ENCODE measurements at places on chromosomes 2 and 18.

DNA sequence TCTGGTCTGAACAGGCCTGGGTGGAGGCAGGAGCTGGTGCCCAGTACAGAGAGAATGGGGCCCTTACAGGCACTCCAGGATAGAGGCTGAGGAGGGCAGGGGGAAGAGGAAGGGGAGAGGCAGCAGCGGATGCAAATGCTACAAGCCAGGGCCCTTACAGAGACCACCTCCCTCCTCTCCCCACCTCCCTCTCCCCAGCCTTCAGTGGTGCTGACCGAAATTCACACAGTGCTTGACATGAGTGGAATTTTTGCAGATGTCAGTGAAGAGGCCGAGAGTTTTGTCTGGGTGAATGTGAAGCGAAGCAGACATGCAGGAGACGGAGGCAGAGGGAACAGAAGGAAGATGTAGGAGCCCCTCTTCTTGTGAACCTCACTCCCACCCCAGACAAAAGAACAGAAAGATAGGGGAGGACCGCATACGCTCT lies 31.9 kb downstream of the CIB4 start:
- no peak for DNase-seq

GRCh38 chr18:26992926-26993325 lies 127.4 kb upstream of the AQP4 start:
- no peak for DNase-seq

DNA sequence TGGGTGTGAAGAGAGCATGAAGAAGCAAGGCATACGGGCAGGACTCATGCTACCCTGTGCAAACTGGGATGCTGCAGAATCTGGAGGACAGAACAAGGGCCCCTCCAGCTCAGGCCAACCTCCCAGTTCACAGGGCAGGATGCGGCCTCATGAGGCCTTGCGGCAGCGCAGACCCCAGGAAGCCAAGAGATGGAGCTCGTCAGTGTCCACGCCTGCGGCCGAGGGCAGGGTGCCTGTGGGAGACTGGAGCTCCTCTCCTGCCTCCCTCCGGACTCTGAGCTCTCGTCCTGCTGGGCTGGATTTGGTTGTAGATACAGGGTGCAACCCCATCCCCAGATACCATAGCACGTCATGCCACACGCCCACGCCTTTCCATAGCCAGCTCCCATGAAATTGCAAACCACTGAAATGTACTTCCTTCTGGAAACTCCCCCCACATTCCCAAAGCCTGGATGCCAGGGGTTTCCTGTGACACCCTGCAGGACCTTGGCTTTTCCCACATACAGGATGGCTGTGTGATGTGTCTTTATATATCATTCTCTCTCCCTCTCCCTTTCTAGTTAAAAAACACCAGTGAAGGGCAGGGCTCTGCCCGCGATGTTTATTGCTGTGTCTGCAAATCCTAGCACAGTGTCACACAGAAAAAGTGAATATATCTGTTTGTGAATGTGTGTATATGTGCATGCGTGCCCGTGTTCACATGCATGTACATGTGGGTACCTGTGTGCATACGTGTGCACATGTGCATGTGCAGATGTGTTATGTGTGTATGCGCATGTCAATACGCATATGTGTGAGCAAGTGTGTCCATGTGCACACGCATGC lies 12.3 kb upstream of the SNTG2 start:
- no peak for DNase-seq

- DNase-seq = no peak
Observed at GRCh38 chr2:204669382-204669781, 124.1 kb downstream of the PARD3B start.

DNA sequence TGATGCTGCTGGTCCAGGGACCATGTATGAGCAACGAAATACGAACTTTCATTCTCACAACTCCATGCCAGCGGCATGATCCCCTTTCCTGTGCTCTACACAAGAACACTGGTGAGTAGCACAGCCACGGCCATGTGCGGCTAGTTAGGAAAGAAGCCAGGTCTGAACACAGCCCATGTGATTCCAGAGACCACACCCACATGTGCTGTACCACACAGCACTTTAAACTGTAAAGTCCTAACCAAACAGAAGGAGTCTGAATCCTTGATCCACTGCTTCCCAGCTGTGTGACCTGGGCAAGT lies 33.0 kb upstream of the ACAA2 start:
- DNase-seq = no peak

DNA sequence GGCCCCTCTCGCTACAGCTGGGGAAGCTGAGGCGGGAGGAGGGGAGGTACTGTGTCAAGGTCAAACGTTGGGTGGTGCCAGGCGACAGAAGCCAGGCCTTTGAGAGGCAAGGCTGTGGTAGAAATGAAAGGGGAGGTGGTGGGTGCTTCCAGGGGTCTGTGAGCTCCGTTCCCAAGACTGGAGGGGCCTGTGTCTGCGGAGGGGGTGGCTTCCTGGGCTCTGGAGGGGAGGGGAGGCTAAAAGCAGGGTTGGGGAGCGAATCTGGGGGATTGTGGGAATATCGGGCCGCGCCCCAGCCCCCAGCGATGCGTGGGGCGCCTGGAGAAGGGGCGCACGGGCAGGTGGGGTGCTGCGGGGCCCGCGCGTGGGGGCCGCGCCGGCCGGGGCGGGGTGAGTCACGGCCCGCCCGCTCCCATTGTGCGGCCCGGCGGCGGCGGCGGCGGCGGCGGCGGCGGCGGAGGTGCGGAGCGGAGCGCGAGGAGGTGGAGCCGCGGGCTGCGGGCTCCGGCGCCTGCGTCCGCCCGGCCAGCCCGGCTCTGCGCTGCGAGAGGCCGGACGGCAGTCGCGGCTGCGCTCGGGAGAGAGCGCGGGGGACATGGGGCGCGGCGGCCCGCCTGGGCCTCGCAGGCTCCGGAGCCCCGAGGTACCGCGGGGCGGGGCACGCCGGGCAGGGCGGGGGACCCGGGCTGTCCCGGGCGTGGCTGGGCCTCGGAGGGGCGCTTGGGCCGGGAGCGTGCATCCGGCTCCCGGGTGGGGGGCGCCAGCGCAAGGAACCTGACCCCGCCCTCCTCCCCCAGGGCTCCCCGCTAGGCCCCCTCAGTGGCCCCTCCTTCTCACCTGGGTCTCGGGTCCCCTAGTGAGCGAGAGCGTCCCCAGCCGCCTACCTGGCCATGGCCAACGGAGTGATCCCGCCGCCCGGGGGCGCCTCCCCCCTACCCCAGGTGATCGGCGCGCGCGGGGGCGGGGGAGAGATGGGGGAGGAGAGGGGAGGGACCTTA lies at the start of gene SLC4A3:
Gene SLC4A3 (plus strand): TSS at position 528 of the 998 bp plus-strand sequence. CDS start 363 bp downstream, at position 891.
- no peak for DNase-seq

- no peak for DNase-seq
Observed at GRCh38 chr2:159366538-159366937, 80.0 kb upstream of the WDSUB1 start.

DNA sequence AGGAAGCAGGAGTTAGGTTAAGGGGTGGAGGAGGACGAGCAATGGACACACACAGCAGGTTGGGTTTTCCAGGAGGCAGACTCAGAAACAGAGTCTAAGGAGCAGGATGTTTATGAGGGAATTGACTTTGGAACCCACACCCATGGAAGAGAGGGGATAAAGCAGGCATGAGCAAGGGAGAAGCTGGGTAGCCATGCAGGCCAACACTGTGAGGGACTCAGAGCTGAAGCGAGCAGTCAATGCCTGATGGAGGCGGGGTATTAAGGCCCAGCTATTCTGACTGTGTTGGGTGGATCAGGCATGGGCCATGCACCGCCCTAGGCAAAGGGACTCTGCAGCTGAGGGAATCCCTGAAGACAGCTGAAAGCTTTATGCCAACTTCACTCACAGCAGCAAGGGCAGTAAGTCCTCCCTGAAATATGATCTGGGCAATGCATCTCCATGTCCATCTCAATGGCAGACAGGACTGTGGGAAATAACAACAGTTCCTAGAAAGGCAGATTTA lies 37.6 kb downstream of the TEX51 start:
- DNase-seq = no peak

- no peak for DNase-seq
Observed at GRCh38 chr2:30664761-30665358, 142.4 kb downstream of the CAPN13 start.

GRCh38 chr2:68715353-68716041 lies 19.1 kb upstream of the ARHGAP25 start:
- no peak for DNase-seq
